ENCODE measurements at places on chromosomes 2 and 18.

DNA sequence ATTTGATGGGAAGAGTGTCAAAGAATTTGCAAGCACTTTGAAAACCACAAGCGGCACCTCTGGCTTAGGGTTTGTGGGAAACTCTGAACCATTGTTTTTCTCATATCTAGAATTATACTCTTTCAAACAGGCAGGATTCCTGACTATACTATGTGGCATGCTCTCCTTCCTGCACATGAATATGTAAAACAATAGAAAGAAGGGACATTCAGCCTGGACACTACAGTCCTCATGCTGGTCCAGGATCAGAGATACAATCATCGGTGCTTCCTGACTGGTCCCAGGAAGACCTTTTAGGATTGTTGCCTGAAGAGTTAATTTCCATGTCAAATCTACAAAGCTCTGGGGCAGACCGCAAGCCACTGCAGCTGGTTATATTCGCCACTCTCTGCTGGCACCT, 55.7 kb upstream of the RASGRP3 start:
- no peak for DNase-seq

GRCh38 chr18:8262221-8262620, 347.0 kb upstream of the RAB12 start:
- DNase-seq = no peak

DNA sequence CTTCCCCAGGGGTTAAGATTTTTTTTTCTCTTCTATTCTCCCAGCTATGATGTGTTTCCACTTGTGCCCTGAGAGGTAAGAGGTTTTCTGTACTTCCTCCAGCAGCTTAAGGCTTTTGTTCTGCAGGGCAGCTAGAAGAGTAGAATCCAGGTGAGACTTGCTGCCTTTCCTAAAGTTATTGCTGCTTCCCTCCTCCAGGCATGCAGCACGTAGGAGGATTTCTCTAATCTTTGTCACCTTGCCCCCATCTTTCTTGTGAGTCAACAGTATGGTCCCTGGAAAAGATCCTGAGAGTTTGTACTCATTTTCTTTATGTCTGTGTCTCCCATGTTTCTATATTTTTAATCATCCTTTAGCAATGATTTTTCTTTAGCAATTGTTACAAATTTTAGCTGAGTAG, 462.2 kb downstream of the SETBP1 start:
- DNase-seq = no peak

DNA sequence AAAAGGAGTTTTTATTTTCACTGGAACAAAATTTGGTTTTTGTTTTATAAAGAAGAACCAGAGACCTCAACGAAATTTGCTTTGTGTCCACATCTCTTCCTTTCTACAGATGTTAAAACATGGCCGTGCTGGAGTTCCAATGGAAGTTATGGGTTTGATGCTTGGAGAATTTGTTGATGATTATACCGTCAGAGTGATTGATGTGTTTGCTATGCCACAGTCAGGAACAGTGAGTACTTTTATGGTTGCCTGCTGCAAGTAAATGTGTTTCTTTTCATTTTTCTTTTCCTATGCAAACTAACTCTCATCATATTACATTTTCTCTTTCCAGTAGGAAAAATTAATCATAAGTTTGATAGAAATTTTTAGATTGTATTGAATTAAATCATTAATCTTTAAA, 48.4 kb upstream of the TBR1 start:
- no peak for DNase-seq

- DNase-seq = no peak
These were observed 464.1 kb upstream of the CRIM1 start for GRCh38 chr2:35891528-35891927.

DNA sequence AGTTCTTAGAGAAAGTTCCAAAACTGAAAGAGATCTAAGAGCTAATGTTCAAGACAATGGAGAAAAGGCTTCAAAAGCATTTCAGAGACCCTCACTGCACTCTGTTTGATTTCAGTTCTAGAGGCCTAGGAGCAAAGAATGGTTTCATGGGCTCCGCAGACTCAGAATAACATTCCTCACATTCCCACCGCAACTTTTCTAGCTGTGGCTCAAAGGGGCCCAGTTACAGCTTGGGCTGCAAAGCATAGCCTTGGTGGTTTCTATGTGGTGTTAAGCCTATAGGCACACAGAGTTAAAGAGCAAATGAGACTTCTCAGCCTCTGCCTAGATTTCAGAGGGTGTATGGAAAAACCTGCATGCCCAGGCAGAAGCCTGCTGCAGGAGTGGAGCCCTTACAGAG, 73.0 kb downstream of the FSIP2 start:
- DNase-seq = no peak

- no peak for DNase-seq
These were observed 330.7 kb downstream of the PDE11A start for GRCh38 chr2:177741866-177742265.

DNA sequence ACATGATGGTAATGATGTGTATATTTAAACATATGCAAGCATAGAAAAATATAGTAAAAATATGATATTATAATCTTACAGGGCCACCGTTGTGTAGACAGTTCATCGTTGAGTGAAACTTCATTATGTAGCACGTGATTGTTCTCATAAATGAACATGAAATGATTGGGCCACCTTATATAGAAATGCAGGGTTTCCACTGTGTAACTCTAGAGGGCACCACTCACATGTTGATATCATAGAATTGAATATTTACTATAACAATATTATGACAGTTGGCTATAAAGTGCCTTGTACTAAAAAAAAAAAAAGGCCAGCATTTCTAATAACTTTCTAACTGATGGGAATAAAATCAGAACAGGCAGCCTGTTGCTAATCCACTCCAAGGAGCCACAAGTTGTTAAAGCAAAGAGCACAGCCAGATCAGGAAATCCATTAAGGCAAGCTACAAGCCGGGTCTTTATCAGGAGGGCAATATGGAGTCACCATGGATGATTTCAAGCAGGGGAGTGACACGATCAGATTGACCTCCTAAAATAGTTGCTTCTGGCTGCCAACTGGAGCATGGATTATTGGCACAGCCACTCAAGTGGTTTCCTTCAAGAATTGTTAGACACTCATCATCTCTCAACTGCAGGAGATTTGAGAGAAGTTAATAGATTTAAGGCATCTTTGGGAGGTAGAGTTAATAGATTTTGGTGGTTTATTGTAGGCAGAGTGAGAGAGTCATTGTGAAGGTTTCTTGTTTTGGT, 16.7 kb downstream of the IL1F10 start:
- DNase-seq = no peak

DNA sequence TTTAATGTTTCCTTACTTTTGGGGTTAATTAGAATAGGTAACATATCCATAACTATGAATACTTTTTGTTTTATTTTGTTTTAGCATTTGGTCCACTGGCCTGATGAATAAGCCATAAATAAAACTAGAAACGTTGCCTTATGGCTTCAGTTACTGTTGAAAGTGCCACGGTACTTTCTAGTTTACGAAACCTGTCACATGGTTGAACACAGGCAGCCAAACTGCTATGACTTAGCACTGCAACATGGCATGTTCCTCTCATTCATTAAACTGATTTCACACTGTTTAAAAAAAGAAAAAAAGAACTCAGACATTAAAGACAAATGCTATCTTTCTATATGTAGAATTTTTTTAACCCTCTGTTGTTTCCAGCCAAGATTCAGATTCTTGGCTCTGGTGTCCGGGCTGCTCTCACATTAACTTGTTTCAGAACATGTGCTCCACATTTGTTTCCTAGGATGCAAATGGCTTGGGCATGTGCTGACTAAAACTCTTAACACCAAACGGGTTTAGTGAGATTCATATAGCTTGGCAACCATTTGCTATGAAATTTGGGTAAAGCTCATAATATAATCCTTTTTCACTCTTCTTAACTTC, 323.9 kb upstream of the RND3 start:
- DNase-seq = no peak

- no peak for DNase-seq
These were observed 118.2 kb upstream of the REV1 start for GRCh38 chr2:99607861-99608491.

- DNase-seq = no peak
These were observed 75.5 kb upstream of the SPTBN1 start for GRCh38 chr2:54380670-54381069.

DNA sequence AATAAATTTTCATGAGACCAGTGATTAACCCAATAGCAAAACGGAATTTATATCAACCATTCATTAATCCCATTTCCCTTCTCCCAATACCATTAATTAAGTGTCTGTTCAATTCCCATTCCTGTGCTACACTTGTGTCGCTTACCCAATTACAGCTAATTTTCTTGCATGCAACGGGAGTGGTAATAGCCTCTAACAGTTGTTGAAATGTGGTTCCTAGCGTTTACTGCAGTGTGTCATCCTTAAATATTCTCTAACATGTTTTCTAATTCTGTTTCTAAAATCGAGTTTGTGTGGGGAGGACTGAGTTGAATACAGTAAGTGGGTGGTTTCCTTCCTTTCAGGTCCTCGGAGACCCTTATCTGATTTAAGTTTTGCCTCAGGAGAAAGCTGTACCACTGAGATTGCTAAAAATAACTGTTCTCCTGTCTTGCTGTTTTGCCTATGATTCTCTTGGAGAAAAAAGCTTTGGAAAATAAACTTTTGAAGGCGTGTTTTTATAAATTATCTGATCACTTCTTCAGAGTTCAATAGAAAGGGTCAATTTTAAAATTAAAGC, 59.3 kb upstream of the LRRTM1 start:
- DNase-seq = no peak

GRCh38 chr18:33014060-33014796, 241.4 kb upstream of the KLHL14 start:
- no peak for DNase-seq

- peak; percentile 69 for DNase-seq
These were observed 7.6 kb downstream of the ZFP36L2 start for GRCh38 chr2:43218702-43219382.

GRCh38 chr18:75818383-75818782, 390.9 kb upstream of the SMIM21 start:
- DNase-seq = no peak

GRCh38 chr2:216362730-216363129, 9.6 kb downstream of the MARCHF4 start:
- DNase-seq = no peak

- DNase-seq = no peak
These were observed 68.1 kb upstream of the KLHL14 start for GRCh38 chr18:32840962-32841361.

GRCh38 chr18:46422552-46423055, 234.4 kb downstream of the LOXHD1 start:
- DNase-seq = no peak

- no peak for DNase-seq
These were observed 132.0 kb upstream of the ZSWIM2 start for GRCh38 chr2:186980787-186981550.
